ENCODE measurements at places on chromosomes 13 and 19.

DNA sequence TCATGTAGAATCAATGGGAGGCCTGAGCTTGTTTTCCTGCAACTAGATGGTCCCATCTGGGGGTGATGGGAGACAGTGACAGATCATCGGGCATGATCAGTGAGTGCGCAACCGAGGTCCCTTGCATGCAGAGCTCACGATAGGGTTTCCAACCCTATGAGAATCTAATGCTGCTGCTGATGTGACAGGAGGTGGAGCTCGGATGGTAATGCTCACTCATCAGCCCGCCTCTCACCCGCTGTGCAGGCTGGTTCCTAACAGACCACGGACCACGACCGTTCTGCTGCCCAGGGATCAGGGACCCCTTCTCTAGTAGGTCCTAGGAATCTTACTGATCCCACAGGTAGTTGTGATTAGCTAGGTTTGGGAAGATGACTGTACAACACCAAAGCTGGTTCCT is 23.5 kb upstream of the GARRE1 start:
- DNase-seq = no peak

DNA sequence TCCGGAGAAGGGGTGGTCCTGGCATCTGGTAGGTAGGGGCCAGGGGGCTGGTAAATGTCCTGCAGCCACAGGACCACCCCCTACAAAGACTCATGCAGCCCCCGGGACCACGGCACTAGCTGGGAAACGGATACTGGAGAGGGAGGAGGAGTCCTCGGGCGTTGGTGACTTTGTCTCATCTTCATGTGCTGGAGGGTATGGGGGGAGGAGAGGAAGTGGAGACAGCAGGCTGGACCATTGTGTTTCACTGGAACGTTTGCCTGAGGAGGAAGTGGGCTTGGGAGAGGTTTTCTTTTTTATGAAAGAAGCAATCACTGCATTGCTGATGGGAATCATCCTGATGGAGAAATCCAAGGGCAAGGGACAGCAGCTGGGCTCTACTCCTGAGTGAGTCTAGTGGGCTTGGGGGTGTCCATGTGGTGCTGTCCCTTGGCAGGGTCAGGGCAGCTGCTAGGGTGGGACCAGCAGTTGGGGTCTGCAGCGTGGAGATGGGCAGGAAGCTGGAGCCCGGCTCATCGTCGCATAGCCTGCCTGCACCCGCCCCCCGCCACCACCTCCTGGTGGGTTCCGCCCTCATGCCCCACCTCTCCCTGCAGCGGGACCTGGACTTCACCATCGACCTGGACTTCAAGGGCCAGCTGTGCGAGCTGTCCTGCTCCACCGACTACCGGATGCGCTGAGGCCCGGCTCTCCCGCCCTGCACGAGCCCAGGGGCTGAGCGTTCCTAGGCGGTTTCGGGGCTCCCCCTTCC is 1.7 kb upstream of the ADM5 start:
- DNase-seq = peak; percentile 42

DNA sequence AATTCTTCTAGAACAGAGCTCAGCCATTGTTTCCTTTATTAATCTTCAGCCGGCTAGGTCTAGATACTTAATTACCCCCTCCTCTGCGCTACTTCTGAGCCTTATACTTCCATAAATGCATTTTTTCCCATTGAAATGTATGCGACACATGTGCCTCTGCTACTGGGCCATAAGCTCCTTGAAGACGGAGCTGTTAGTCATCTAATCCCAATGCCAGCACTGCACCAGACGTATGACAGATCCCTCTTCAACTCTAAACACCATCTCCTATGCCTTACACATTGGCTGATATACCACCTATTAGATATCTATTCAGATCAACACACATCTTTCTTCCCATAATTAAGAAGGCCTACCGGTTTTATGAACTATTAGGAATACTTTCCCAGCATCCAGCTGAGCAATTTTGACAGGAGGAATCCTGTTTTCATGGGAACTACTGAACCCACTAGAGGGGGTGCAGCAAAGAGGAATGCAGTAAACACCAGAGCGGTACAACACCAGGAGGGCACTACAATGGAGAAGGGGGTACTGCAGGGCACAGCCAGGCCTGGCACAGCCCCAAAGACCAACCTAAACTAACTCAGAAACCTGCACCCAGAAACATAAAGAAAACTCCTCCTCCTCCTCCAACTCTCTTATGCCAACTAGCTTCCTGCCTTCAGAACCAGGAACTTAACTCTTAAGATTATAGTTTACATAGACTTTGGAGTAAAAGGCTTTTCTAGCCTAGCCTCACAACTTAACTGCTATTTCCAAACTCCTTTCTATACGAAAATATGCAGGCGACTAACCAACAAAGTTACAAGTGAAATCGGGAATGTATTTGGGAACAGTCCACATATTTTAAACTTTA is 18.7 kb downstream of the STK24 start:
- DNase-seq = peak; percentile 29

DNA sequence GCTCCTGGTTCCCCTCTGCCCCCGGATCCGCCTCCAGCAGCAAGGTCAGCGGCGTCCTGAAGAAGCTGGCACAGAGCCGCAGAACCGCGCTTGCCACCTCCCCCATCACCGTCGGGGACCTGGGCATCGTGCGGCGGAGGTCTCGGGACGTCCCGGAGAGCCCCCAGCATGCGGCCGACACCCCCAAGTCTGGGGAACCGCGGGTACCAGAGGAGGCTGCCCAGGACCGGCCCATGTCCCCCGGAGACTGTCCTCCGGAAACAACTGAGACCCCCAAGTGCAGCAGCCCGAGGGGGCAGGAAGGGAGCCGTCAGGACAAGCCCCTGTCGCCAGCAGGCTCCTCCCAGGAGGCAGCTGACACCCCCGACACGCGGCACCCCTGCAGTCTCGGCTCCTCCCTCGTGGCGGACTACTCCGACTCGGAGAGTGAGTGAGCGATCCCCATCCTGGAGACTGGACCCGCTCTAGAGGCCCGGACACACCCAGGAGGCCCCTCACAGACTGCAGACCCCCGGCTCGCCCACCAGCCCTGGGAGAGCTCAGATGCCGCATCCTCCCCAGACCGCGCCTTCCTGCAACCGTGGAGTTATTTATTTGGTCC is 1.6 kb upstream of the MRI1 start:
- DNase-seq = no peak

DNA sequence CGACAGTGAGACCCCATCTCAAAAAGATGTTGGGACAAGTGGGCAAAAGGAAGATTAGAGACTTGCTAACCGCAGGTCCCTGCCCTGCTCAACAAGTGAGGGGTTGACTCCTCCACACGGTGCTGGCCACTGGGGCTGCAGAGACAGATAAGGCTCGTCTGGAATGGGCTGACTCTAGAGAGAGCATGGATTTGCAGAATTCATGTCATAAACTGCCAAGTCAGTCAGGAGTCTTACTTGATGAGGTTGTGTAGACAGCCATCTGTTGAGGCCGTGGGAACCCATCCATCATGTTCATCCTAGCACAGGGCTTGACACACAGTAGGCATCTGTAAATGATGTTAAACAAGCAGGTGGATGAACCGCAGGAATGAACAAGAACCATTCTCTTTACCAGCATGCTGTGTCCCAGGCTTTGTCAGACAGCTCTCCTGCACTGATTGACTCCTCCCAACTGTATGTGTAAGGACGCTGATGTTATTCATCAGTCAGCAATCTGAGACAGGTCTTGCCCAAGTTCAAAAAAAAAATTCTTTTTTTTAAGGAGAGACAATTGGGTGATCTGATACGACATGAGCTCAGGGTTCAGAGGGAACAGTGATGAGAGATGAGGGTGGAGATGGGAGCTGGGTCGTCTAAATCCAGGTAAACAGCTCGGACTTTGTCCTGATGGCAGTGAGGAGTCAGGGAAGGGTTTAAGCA is 8.8 kb downstream of the PAF1 start:
- no peak for DNase-seq

- DNase-seq = no peak
These were observed 84.1 kb upstream of the FNDC3A start for GRCh38 chr13:48891586-48891985.

- DNase-seq = peak; percentile 90
These were observed 1.1 kb downstream of the MIDN start for GRCh38 chr19:1249298-1249989.

- no peak for DNase-seq
These were observed 197.1 kb downstream of the VWA8 start for GRCh38 chr13:41763782-41764181.

DNA sequence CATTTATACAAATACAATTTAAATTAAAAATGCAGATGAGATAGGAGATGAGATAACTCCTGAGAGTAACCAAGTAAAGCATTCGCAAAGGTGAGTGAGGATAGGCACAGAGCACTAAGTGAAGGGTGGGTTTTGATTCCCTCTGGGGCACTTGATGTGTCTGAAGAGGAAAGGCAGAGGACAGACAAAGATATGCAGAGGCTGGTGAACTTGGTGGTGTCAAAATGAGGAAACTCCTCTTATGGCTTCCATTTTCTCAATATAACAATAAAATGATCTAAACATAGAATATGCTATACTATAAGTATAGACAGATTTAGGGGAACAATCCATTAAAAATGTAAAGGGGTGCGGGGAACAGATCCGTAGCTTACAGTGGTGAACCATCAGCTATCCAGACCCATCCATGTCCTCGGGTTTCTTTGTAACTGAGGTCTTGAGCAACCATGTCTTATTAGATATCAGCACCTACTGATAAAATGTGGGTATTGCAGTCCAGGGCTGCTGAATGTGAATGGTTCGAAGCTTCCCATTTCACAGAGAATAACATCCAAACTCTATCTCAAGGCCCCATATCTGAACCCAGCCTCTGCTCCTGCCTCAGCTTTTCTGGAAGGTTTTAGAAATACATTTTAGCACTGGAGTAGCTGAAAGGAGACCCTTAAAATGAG is 73.9 kb upstream of the SLC10A2 start:
- peak; percentile 66 for DNase-seq

DNA sequence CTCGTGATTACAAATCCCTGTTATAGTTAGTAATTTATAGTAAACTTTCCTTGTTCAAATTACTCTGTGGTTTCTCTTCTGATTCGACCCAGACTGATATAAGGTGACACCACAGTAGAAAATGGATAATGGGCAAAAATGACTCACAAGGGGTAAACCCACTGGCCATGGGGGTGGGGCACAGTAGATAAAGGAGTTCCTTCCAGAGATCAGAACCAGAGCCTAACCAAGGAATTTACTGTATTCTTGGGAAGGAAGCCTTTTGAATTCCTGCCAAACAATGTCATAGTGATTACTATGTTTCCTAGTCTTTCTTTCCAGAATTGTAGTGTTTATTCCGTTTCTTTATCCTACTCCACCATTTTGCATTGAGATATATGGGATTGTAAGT is 21.9 kb downstream of the MIR17HG start:
- no peak for DNase-seq

DNA sequence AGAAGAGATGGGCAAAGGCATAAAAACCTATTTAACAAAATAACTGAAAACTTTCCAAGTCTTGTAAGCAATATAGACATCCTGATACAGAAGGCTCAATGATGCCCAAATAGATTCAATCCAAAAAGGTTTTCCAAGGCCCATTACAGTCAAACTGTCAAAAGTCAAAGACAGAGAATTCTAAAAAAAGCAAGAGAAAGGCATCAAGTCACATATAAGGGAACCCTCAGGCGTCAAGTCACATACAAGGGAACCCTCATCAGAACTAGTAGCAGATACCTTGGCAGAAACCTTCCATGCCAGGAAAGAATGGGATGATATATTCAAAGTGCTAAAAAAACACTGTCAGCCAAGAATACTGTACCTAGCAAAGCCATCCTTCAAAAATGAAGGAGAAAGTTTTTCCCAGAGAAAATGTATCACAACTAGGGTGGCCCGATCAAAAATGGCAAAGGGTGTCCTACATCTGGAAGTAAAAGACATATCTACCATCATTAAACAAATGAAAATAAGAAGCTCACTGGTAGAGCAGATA is 21.2 kb downstream of the ZNF829 start:
- DNase-seq = no peak

GRCh38 chr13:55534306-55534705 is 1606.4 kb upstream of the PRR20A start:
- DNase-seq = no peak

- no peak for DNase-seq
These were observed 466.6 kb upstream of the PCDH9 start for GRCh38 chr13:67696775-67697174.

DNA sequence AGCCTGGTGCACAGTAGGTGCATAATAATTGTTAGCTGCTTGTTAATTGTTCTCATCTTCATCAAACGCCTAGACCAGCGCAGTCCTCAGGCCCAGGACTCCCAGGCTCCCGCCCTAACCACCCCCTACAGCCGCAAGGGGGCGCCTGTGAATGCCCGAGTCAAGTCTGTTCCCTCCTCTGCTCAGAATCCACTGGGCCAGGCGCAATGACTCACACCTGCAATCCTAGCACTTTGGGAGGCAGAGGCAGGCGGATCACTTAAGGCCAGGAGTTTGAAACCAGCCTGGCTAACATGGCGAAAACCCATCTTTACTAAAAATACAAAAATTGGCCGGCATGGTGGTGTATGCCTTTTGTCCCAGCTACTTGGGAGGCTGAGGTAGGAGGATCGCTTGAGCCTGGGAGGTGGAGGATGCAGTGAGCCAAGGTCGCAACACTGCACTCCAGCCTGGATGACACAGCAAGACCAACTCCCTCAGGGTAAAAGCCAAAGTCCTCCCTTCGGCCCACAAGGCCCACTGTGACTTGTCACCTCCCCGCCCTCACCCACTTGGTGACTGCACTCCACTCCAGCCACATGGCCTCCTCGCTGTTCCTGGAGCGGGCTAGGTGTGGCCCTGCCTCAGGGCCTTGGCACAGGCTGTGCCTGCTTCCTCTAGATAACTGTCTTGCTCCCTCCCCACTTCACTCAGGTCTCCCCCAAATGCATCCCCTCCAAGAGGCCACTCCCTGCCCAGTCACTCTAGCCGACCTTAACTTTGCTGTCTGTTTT is 9.1 kb downstream of the ZNF653 start:
- DNase-seq = peak; percentile 78

DNA sequence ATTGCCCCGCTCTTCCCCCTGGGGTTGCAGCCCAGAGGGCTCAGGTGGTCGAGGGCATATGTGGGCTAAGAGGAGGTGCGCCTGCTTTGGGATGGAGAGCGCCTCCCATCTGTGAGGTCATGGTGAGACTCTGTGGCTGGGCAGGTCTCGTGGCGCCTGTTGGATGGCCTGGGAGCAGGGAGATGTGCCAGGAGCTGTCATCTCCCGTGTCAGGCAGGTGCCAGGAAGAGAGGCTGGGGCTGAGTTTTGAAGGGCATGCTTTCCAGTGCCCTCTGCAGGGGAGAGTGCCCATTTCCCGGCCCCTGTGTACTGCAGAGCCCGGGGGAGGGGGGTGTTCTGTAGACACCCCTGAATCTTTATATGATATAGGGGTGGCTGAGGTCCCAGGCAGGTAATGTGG is 2.8 kb downstream of the WTIP start:
- DNase-seq = no peak

GRCh38 chr19:38004521-38005223 is 97.7 kb downstream of the SIPA1L3 start:
- DNase-seq = peak; percentile 98

- no peak for DNase-seq
These were observed 14.0 kb downstream of the NKPD1 start for GRCh38 chr19:45146741-45147205.
